Stimulated activated CD8-positive, alpha-beta memory T cell treated with anti-CD3 and anti-CD28 coated beads, Interleukin-15, amount 100 ng/mL, for 1 hour (primary cell): ENCODE measurements at places on chromosomes 16 and 17.

- DNase-seq, result no peak
These were observed 18.3 kb downstream of the NQO1 start for GRCh38 chr16:69707920-69708683.

- DNase-seq, result no peak
These were observed 101.5 kb downstream of the MGAT5B start for GRCh38 chr17:76969598-76970172.

DNA sequence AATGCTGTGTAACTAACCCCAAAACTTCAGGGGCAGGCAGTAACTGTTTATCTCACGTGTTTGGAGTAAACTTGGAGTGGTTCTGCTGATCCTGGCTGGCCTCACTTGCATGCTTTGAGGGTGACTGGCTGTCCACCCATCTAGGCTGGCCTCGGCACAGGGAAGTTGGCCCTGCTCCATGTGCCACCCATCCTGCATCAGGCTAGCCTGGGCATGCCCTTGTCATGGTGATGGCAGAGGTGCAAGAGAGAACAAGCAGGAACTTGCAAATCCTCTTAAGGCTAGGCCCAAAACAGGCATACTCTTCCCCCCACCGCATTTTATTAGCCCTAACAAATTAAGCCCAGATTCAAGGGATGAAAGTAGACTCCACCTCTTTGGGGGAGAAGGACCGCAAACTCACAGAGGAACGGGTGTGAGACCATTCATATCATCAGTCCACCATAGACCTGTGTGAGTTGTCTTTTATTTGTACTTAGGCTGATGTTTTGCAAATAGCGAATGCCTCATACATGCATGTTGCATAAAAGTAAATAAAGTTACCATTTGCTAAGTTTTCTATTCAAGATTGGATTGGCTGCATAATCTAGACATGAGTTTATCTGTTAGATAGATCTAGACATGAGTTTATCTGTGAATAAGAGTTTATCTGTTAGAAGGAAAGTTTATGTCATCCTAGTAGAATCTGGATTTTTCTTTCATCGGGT, 221.0 kb downstream of the CCDC182 start:
- DNase-seq, result no peak

DNA sequence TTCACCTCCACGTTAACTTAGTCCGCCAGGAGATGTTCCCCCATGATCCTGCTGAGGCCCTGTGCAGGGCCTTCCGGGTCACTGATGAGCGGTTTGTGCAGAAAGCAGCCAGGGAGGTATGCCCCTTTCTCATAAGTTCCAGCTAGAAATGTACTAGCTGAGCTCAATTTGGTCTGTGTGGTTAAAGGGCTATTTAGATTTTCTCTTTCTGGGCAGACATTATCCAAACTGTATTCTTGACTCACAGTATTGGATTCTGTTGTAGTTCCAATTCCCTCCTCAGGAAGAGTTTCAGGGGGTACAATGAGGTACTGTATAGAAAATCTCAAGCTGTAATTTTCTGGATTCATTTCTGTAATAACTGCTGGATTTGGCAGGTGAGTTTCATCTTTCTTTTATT, 137.1 kb downstream of the TRIM37 start:
- no peak for DNase-seq

GRCh38 chr17:19766016-19766415, 17.9 kb upstream of the ALDH3A1 start:
- no peak for DNase-seq
